GM04503 (cell line): ENCODE measurements at places on chromosomes 13 and 19.

DNA sequence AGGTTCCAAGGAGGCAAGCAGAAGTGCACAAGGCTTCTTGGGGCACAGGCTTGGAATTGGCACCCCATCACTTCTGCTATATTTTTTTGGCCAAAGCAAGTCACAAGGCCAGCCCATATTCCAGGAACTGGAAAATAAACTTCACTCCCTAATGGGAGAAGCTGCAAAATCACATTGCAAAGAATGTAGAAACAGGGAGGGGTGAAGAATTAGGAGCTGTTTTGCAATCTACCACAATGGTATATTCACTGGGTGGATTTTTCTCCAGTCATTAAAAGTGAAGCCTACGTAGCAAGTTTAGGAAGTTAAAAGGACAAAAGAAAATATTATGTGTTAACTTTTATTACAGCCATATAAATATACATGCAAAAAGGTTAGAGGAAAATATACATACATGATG is 464.8 kb downstream of the COG6 start:
- no peak for DNase-seq

DNA sequence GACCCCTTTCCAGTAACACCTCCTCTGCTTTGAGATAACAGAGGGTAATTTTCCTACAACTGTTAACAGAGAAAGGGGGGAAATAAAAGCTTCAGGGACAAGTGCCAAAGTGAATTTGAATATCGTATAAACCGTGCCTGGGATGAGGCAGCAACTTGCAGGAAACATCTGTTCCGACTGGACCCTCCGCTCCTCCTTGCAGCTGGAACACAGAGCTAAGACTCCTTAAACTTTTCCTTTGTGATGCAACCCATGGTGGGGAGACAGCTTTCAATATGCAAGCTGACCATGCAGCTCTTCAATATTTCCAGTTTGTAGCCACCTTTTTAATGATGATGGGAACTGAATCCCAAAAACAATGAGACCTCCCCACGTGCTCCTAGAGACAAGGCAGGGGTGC is 432.6 kb downstream of the ZNF536 start:
- DNase-seq = no peak

DNA sequence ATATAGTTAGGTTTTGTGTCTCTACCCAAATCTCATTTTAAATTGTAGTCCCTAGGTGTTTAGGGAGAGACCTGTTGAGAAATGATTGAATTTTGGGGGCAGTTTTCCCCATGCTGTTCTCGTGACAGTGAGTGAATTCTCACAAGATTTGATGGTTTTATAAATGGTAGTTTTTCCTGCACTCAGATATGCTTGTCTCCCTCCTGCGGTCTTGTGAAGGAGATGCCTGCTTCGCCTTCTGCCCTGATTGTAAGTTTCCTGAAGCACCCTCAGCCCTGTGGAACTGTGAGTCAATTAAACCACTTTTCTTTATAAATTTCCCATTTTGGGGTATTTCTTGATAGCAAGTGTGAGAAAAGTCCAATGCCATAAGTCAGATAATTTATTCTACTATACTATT is 1977.5 kb upstream of the PCDH20 start:
- no peak for DNase-seq

- no peak for DNase-seq
These were observed 1.9 kb upstream of the ZNF653 start for GRCh38 chr19:11507370-11508078.

DNA sequence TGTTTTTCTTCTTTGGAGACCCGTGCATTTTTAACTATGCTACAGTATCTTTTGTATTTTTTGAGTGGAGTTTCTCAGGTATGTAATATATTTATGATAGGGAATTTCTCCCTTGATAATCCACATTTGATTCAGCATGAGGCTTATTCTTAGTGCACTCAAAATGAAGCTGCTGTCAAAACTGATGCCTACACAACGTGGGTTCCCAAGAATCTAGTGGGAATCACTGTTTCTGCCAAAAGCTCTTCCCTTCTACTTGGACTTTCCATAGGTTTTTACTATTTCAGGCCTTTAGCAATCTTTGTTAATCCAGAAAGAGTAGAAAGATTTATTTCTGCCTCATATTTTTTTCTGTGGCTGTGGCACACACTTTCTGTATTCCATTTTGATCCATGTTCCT is 1003.7 kb downstream of the SLITRK5 start:
- DNase-seq = no peak
